ENCODE measurements at places on chromosomes 2 and 18.

GRCh38 chr18:12017081-12017480, 35.8 kb downstream of the IMPA2 start:
- no peak for DNase-seq

GRCh38 chr2:61759718-61760117, 94.1 kb downstream of the FAM161A start:
- DNase-seq, result no peak

DNA sequence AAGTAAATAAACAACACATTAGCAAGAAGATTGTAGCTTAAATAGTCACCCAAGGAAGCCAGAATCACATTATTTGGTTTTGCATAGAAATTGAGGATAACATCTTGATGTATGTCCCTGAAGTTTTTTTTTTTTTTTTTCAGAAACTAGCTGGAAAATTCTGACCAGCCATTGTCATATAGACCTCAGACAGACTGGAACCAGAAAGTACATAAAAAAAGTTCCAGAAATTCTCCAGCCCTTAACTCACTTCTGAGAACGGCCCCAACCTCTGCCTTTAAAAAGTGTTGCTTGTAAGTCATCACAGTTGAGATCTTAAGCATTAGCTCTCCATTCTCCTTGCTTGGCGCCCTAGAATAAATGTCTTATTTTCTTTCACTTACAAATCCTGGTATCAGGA, 350.5 kb downstream of the CCDC85A start:
- no peak for DNase-seq

DNA sequence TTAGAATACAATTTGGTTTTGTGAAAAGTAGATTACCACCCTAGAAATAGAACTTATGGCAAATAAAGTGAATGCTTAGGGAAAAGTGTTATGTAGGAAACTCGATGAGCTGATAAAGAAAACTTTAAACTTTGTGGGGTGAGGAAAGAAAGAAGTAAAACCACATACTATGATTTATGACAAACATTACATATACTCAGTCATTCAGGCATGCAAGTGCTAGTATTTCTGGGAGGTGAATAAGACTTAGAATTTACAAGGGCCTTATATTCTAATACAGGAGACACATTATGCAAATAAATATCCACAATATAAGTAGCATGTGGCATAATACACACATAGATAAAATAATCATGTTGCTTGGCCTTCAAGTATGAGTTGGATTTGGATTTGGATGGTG, 618.1 kb downstream of the XIRP2 start:
- DNase-seq, result no peak

GRCh38 chr2:96260387-96261260, 5.2 kb downstream of the TMEM127 start:
- peak; percentile 75 for DNase-seq

DNA sequence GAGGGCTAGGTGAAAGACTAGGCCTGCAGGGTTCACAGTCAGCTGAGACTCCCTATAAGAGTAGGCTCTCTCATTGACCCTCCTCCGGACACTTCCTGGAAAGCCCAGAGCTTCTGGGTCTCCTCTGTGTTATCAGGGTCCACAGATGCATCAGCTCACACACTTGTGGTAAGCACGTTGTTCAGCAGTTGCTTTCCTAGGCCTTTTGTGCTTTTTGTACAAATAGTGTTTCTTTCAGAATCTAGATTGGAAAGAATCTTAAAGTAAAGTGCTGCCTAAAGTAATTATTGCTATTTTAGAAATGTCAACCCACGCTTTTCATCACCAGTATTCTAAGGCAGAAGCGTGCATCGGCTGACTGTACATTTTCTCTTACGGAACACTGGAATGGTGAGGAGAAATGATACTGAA, 15.5 kb downstream of the SLC9A2 start:
- DNase-seq, result no peak

GRCh38 chr2:207320381-207321159, 154.8 kb upstream of the KLF7 start:
- DNase-seq, result no peak

Measured in pons (tissue), 1 donor.